Left forelimb (tissue), 1 donor: ENCODE measurements at places on chromosomes 5 and 9.

GRCh38 chr5:38723426-38723825 lies 122.4 kb upstream of the OSMR start:
- DNase-seq = no peak

DNA sequence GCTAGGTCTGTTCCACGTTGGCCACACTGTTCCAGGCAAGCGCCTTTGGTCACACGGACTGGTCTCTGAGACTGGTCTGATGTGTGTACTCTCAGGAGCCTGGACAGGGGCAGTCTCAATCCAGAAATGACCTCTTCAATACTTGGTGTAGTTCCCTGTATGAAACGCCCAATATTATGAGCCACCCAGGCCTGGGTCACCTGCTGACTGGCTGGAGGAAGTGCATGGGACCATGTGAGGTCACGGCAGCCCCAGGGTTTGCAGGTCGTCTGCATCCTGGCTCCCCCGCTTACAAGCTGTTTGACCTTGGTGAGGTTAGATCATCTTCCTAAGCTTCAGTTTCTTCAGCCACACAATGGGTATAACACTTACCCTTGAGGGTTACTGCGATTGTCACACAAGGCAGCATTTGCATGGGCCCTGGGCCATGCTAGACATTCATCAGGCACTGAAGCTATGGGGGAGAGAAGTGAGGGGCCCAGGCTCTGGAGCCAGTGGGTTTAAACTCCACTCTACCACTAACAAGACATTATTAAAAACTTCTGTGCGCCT lies 5.2 kb upstream of the GRHPR start:
- DNase-seq = no peak

DNA sequence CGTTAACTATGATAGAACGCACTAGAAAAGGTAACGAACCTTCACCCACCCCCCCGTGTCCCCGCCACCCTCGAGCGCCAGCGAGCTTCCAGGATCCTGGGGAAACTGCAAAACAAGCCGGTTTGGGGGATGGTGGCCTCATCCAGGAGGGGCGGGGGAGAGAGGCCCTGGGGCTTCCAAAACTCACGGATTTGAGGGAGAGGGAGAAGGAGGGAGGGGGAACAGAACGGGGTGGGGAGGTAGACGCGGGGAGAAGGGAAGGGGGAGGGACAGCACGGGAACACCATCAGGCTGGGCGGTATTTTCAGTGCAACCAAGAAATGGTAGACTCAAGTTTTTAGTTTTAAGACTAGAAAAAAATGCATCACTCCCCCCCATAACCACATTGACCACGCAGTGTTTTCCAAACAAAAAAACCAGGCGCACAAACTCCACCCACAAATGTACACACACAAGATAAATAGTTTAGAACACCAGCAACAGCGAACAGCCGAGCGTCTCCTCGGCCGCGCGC lies 1.4 kb downstream of the NRARP start:
- peak; percentile 63 for DNase-seq

- no peak for DNase-seq
Observed at GRCh38 chr5:68190619-68191018, 24.9 kb upstream of the PIK3R1 start.

- DNase-seq = no peak
Observed at GRCh38 chr9:130442746-130443455, 1.9 kb upstream of the ASS1 start.

DNA sequence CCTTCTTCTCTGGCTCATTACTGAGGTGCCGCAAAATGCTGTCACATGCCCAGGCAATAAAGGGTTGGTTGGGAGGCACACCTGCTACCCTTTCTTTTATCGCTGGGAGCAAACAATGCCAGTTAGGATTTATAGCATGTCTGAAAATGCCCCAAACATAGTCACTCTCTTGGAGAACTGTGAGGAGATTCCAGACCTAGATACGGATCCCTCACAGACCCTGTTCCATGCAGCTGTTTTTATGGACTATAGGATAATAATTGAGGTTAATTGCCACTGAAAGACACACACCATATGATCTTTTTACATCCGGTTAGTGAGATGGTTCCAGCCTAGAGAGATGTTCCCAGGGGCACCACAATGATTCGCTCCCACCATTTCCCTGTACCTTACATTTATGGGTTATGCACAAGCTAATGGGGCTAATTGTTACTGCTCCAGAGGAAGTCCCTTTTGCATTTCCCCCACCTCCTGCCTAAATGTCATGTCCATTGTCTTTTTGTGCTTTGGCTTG lies 318.1 kb downstream of the PIK3R1 start:
- DNase-seq = no peak

DNA sequence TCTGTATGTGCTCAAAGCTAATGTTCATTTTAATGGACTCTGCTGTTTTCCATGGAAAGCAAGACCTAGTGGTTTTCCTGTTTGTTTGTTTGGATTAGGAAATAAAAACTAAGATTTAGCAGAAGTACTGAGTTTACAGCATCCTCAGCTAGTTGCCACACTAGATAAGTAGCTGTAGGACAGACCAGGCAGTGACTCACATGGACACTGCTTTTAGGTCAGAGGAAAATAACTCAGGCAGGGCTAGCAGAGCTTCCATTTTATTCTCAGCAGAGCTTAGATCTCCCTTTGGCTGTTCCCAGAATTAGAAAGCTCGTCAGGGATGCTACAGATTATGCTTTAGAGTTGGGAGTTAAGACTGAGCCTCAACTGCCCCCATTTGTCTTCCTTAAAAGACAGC lies 204.4 kb downstream of the SH3GL2 start:
- no peak for DNase-seq

DNA sequence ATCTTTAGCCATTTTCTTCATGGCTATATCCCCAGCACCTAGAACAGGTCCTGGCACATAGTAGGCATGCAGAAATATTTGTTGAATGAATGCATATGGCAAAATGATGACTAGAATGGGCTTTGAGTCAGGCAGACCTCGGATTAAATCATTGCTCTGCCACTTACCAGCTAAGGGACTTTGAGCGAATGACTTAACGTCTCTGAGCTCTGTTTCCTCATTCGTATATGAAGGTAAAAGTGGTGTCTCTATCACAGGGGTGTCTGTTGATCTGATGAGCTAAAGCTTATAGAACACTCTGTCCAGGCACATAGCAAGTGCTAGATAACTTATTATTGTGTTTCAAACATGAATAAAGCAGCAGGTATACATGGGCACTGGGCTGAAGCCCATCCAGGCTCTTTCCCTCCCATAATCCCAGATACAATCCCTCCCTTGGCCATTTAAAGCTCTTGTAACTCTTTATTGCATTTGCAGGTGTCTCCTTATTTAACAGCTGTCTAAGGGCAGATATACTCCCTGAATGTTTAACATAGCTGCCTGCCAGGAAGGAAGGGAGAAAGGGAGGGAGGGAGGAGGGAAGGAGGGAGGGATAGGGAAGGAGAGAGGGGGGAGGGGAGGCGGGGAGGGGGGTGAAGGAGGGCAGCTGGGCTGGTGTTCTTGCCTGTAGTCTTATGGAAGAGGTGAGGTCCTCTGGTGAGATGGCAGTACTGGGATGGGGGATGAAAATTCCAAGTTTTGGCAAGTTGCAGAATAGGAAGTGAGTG lies 23.2 kb upstream of the STXBP1 start:
- DNase-seq = no peak

DNA sequence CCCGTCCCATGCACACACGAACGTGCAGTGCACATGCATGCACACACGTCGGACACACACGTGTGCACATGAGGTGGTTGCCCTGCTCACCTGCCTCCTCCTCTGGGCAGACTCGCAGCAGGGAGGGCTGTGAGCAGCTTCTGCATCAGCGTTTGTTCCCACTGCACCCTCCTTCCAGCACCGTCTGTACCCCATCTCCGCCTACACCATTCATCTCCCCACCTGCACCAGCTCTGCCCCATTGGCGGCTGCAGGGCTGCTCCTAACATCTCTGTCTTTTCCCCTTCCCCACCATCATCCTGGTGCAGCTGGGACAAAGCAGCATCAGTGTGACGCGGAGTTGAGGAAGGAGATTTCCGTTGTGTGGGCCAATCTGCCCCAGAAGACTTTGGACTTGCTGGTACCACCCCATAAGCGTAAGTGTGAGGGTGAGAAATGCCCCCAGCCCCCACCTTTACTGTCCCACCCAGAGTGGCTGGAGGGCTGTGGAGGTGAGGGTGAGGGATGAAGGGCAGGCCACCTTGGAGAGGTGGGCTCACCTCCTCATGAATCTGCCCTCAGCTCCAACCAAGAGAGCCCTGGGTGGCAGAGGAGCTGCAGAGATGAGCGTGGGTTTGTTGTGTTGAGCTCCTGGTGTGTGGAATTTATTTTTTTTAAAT lies 234.6 kb downstream of the CACNA1B start:
- no peak for DNase-seq

DNA sequence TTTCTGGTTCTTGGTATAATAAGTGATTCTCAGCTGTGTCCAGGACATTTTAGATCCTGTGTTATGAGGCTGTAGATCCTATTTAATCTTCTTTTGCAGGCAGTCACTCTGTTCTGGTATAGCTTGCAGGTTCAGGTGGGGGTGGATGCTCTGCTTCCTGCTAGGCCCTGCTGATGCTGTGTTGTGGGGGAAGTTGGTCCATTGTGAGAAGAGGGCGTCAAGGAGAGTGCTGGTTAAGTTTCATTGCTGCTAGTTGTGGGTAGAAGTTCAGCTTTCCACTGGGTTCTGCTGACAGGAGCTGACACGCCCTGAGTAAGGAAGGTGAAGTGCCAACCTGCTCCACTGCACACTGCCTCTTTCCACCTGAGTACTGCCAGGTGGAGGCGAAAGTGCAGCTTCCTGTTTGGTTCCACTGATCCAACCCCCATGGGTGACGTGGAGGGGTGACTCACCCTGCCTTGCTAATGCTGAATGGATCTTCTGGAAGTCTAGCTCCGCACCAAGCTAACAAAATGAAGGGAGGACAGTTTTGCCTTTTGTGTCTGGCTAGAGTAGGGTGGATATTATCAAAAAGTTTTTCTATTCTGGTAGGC lies 16.3 kb downstream of the NMRK1 start:
- DNase-seq = no peak

DNA sequence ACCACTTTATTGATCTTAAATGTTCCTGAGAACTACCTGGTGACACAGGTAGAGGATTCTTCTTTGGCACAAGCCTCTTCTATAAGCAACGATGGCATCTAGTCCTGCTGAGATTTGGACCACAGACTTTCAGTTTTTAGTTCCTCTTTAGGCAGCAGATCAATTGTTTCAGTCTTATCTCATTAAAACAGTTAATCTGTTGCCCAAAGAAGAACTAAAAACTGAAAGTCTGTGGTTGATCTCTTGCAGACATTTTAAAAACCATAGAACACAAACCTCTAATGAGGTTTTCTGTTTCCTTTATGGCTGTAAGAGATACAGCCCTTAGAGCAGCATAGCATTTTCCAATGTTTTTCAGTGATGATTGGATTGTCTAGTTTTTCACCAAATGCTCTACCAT lies 480.9 kb downstream of the MTRR start:
- DNase-seq = no peak

GRCh38 chr5:95940758-95941682 lies 20.6 kb downstream of the ELL2 start:
- no peak for DNase-seq

- DNase-seq = no peak
Observed at GRCh38 chr5:73617510-73618279, 8.3 kb upstream of the ARHGEF28 start.

- DNase-seq = no peak
Observed at GRCh38 chr9:19162956-19163355, 35.7 kb upstream of the PLIN2 start.

- no peak for DNase-seq
Observed at GRCh38 chr5:154209591-154210081, 19.1 kb downstream of the GALNT10 start.

DNA sequence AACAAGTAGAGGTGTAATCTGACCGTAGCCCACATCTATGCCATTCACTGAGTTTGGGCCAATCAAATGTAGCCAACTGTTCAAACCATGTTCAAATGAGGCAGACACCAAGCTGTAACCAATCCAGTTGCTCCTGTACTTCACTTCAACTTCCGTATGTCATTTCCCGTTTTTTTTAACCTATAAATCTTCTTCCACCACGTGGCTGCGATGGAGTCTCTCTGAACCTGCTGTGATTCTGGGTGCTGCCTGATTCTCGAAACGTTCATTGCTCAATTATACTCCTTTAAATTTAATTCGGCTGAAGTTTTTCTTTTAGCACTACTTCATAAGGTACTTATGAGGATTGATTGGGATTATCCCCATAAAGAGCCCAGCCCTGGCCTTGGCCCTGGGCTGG lies 179.7 kb downstream of the PIK3R1 start:
- DNase-seq = no peak

DNA sequence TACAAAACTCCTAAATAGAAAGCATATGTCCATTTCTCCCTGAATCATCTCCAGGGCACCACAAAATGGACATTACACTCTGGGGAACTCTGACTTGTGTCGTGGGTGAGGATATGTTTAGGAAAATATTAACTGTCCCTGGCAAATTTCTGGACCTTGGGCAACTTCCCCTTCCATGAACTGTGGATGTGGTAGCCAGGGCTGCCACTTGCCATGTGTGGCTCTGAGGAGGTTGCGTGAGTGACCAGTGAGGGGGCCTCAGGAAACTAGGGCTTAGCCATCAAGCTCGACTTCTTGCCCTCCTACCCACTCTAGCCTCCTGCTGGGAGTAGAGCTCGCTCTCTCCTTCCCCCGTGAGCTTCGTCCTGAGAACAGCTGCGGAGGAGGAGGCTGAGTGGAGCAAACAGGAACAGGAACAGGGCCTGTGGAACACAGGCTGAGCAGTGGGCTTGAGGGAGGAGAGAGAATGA lies 13.8 kb upstream of the STC2 start:
- peak; percentile 60 for DNase-seq

- DNase-seq = no peak
Observed at GRCh38 chr5:21791304-21791703, 1061.8 kb downstream of the CDH12 start.

GRCh38 chr9:124767821-124768220 lies 3.3 kb downstream of the NR6A1 start:
- no peak for DNase-seq

DNA sequence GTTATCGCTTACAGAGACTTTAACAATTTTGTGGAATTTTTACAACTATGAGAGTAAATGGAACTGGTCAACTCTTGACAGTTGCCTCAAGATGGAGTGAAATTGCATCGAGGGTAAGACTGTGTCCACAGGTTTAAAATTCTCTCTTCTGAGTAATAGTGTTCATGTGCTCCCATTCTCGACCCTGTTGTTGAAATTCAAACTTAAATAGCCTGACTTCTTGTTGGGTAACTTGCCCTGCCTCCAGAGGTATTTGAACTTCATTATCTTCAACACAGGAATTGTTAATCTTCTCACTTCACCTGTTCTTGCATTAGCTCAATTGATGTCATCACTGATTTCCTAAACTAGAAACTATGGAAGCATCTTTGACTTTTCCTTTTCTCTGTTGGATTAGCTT lies 77.5 kb downstream of the PIP5K1B start:
- no peak for DNase-seq

GRCh38 chr5:116908537-116908936 lies 333.9 kb upstream of the SEMA6A start:
- DNase-seq = no peak

- no peak for DNase-seq
Observed at GRCh38 chr9:114732823-114733222, 50.8 kb upstream of the TEX48 start.
